ENCODE measurements at places on chromosomes 11 and 22. TPM values are rescaled to one million over a fixed set of nuclear protein-coding genes. Genes with fewer than 3 reads are reported as not detected.

Gene KRTAP5-4
- total RNA-seq, result not detected

Gene NCAM1
- 0.23 TPM for total RNA-seq

Gene TNNT3
- 4.9 TPM for total RNA-seq

Gene MMP10
- total RNA-seq, result not detected

Gene C11orf97
- not detected for total RNA-seq

Gene NXPE1
- not detected for total RNA-seq

Gene CSNK1E
- total RNA-seq, result 94.6 TPM

Gene DEFB131B
- total RNA-seq, result not detected

Gene FBXO7
- 101 TPM for total RNA-seq

Gene LDHAL6A
- 0.11 TPM for total RNA-seq

Gene IFITM10
- total RNA-seq, result 0.68 TPM

Gene CHRM1
- not detected for total RNA-seq

Gene HBG2
- total RNA-seq, result not detected

Gene POTEH
- total RNA-seq, result not detected

Gene MMP1
- not detected for total RNA-seq

Gene PLEKHB1
- total RNA-seq, result 5.2 TPM

Gene MRGPRX4
- not detected for total RNA-seq

Data from T-helper 2 cell treated with Interferon-gamma antibody and Interleukin-4, amounts not matched to agents 100 ng/mL and 5 ng/mL, for 36 hours (primary cell).